ENCODE measurements at places on chromosomes 12 and 14.

DNA sequence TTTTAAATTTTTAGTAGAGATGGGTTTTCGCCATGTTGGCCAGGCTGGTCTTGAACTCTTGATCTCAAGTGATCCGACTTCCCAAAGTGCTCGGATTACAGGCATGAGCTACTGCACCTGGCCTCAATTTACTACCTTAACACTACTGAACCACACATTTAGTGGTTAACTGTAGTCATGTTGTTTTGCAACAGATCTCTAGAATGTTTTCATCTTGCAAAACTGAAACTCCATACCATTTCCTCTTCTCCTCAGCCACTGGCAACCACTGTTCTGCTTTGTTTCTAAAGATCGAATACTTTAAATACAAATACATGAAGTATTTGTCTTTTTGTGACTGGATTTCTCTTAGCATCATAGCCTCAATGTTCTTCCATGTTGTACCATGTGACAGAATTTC is 15.4 kb upstream of the SMCO2 start:
- no peak for DNase-seq

DNA sequence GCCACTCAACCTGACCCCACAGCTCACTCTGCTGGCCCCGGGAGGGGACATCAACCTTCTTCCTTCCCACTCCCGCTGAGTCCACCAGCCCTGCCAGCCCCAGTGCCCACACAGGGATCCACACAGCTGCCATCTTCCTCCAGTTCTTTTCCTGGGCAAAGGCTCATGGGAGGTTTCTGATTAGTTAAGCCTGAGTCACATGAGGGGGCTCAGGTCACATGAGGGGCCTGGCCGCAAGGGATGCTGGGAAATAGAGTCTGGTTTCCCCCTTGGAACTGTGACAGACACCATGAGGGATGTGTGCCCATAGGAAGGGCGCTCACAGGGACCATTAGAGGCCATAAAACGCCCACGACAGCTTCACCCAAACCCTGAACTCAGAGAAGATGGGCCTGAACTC is 228.7 kb upstream of the SFSWAP start:
- DNase-seq, result no peak

DNA sequence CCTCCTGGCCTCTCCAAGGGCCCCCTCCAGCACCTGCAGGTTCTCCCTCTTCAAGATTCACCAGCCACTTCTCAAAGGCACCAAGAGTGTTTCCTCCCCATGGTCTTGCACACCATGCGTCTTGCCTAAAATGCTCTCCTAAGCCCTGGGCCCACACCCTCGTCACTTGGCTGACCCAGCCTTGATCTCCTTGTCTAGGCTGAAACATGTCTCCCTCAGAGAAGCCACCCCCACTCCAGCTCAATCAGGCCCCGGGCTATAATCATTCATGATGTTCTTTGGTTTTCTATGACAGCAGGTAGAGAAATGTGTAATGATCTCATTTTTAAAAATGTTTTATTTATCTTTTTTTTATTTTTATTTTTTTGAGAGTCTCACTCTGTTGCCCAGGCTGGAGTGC is 88.1 kb downstream of the EFCAB11 start:
- no peak for DNase-seq

DNA sequence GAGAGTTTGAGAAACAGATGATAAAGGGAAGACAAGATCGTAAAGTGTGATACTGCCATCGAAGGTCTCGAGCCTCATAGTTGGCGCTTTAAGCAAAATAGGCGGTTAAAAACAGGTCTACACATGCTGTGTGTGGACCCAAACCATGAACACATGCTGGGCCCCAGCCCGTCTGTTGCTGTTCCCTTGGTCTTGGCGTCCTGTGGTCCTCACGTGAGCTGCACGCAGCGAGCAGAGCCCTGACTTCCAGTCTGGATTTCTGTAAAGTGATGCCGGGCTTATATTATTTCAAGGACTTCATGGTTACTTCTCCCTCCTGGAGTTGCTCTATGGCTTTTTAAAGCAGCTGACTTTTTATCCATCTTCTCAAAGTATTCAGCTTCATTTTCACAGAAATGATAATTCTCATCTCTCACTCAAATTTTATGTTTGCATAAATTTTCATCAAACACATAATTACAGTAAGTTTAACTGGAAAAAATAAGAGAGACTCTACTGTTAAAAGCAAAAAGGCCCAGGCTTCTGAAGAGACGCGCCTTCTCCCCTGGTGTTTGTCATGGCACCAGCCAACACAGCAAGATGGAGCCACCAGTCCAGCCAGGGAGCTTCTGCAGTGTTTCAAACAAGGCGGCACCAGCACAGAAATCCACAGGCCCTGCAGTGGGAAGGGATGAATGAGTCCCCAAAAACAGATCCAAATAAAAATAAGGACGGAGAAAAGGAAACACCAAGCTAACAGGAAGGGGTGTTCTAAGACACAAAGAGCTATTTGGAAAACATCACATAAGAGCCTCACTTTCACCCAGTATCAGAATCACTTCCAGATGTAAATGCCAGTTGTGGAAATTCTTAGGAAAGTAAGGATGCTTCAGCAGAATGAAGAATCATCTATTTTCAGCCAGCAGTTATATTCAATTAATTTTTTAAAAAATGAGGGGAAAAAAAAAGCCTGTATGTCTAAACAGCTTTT is 24.9 kb downstream of the SFSWAP start:
- DNase-seq, result no peak

DNA sequence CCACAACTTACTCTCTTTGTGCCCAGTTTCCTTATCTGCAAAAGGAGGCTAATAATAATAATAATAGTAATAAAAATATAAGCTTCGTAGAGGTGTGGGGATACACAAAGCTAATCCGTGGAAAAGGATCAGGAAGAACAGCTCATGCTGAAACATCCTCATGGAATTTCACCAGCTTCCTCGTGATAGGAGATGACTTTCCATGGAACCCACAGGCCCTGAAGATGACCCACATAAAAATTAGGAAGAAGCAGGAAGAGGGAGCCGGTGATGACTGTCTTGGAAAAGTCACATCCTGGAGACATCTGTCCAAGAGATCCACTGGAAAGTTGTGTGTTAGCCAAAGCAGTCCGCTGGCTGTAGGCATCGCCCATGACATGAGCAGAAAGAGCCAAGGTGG is 31.9 kb upstream of the FZD10 start:
- no peak for DNase-seq

GRCh38 chr12:25886396-25886795 is 72.1 kb upstream of the RASSF8 start:
- no peak for DNase-seq

DNA sequence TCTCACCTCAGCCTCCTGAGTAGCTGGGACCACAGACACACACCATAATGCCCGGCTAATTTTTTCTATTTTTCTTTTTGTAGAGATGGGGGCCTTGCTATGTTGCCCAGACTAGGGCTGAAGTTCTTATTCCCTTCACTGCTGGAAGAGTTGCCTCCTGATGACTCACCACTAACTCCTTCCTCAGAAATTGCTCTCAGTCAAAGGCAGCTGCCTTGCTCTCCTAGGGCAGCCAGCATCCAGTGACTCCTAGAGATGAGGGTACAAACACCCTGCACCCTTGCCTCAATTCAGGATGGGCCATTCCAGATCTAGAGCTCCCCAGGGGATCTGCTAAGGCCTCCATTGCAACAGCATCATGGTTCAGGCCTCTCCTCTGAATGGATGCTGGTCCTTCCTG is 54.0 kb upstream of the RASSF8 start:
- DNase-seq, result peak; percentile 19

- DNase-seq, result peak; percentile 72
Observed at GRCh38 chr12:101939856-101940265, 62.5 kb downstream of the DRAM1 start.

- no peak for DNase-seq
Observed at GRCh38 chr12:92259291-92259690, 113.6 kb upstream of the BTG1 start.

DNA sequence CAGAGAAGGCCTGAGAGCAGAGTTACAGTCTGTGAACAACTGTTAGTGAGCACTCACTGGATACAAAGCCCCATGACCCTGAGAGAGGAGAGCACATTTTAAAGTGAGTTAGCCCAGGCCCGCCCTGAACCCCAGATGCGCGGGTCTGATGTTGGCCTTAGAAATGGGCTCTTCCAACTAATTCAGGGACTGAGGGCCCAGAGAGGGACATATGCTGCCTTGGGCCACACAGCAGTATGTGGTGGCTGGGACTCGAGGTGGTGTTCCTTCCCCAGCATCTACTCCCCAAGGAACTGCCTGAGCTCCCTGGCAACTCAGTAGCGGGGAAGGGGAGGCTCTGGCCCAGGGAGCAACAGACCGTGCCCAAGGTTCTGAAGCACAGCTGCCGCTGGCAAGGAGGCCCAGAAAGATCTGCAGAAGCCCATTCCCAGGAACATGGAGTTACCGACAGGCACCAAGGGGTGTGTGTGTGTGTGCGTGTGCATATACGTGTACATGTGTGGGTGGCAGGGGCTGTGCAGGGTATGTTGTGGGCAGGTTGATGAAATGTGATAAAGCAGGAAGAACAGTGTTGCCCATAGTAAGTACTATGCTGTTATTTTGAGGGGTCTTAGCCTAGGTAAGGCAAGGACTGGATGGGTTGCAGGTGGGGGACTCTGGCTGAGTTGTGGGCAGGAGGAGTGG is 40.5 kb downstream of the KRT80 start:
- no peak for DNase-seq

DNA sequence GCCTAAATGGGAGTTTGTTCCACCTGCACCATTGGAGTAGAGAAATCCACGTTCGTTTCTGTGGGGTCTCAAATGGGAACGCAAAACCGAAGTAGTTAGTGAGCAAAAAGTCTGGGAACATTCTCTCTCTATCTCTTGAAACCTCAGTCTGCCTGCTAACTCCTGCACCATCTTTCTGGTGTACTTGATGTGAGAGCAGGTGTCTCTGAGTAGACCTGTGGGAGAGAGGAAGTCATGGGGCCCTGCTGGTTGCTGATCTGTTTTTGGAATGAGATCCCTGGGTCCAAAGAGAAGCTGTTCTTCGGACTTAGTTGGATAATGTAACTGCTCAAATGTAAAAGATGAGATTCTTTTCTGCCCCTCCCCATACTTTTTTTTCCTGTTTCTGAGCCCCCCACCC is 57.3 kb downstream of the MAX start:
- DNase-seq, result no peak

GRCh38 chr14:38207736-38208617 is at the start of gene SSTR1:
SSTR1 (plus strand) TSS chr14:38207904; CDS start chr14:38209390, 1,486 bp downstream.
- no peak for DNase-seq

- no peak for DNase-seq
Observed at GRCh38 chr14:90836692-90837063, 20.4 kb upstream of the TTC7B start.

- no peak for DNase-seq
Observed at GRCh38 chr14:56413721-56414120, 165.9 kb upstream of the TMEM260 start.

GRCh38 chr12:104216521-104216924 is 944 bp downstream of the TXNRD1 start:
- DNase-seq, result no peak

- no peak for DNase-seq
Observed at GRCh38 chr12:105348142-105348541, 17.7 kb downstream of the C12orf75 start.

- no peak for DNase-seq
Observed at GRCh38 chr12:11920231-11920630, 150.5 kb upstream of the BCL2L14 start.

DNA sequence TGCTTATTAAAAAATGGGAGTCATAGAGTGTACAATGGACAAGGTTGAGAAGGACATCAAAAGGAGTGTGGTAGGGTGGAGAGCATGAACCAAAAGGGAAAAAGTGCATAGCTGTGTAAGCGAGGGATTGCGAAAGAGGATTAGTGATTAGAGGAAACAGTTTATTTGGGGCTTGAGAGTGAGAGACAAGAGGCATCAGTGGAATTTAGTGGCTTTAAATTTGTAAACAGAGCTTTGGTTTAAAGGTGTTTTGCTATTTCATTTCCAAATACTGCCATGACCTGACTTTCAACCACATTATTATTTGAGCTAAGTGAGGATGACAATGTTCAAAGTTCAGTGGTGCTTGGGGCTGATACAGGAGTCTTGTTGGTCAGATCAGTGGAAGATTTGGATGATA is 53.4 kb downstream of the SLC16A7 start:
- DNase-seq, result peak; percentile 24

- no peak for DNase-seq
Observed at GRCh38 chr14:82915381-82915780, 1381.7 kb upstream of the SEL1L start.

GRCh38 chr12:41008472-41008871 is 179.6 kb upstream of the PDZRN4 start:
- DNase-seq, result no peak

- peak; percentile 39 for DNase-seq
Observed at GRCh38 chr12:54251667-54252284, 28.1 kb downstream of the CBX5 start.

DNA sequence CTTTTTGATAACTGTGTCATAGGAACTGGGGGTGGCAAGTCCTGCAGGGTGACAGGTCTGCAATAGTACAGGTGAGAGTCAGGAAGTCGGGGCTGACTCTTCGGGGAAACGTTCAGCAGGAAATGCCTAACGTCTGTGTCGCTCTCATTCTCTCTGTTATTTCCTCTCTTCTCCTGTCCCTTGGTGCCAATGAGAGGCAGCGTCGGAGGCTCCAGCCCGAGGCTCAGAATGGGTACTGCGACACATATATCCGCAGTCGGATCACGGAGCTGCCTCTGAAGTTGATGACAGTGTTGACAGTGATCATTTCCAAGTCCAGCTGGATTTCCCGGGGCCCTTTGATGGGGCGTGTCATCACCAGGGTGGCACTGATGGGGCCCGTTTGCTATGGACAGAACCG is 2.7 kb upstream of the TC2N start:
- DNase-seq, result no peak

DNA sequence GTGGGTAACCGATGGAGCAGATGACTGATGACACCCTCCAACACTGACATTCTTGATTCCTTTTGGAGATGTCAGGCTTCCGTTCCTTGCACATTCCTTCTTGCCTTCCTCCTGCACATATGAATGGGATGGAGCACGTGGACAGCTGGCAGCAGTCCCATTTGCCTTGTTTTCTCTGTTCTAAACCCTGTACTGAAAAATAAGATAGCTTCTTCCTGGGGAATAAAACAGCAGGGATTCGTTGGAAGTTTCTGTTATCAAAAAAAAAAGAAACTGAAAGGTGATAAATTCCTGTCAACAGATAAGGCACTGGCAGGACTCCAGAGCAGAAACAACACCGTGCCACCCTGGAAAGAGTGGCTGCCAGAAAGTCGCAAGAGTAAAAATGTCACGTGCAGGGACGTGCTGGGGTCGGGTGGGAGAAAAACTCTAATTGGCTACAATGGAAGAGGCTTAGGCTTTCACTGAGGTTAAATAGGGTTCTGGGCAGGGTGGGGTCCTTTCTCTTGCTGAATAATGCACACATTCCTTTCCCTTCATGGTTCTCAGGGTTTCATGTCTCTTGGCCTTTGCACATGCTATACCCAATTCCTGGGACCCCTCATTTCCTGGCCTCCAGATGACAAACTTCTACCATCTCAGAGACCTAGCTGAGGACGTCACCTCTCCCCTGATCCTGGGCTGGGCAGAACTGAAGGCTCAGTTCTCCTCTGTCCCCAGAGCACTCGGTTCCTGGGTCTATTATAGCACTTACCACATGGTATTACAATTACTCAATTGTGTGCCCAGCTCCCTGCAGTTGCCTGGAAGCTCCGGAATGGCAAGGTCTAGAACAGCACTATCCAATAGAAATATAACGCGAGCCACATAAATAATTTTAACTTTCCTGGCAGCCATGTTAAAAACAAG is 7.0 kb upstream of the NUAK1 start:
- DNase-seq, result no peak

Measured in HFFc6 (cell line).